ENCODE measurements at places on chromosomes 1 and 21. TPM values are rescaled to one million over a fixed set of nuclear protein-coding genes. Genes with fewer than 3 reads are reported as not detected.

DNA sequence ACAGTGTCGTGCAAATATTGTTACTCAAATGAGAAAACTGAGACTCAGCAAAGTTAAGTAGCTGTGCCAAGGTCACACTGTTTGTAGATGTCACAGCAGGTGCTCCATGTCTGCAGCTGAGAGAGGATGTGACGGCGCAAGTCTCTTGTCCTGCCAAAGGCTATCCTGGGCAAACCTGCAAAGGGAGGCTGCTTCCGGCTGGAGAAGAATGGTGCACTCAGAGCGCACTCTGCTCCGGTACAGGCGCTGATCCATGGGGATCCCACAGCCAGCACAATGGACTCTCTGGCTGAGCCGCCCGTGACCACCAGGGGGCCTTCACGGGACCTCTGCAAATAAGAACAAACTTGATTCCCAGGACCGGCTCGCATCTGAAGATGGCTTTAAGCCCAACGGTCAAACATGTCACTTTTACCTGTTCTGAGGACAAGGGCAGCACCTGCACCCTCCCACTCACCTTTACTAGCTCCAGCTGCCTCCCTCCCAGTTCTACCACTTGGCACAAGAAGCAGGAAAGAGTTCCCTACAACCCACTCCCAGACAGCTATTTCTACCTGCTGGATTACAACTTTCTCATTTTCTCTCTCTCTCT, 21.9 kb downstream of the RD3 start:
- DNase-seq = peak; percentile 69

DNA sequence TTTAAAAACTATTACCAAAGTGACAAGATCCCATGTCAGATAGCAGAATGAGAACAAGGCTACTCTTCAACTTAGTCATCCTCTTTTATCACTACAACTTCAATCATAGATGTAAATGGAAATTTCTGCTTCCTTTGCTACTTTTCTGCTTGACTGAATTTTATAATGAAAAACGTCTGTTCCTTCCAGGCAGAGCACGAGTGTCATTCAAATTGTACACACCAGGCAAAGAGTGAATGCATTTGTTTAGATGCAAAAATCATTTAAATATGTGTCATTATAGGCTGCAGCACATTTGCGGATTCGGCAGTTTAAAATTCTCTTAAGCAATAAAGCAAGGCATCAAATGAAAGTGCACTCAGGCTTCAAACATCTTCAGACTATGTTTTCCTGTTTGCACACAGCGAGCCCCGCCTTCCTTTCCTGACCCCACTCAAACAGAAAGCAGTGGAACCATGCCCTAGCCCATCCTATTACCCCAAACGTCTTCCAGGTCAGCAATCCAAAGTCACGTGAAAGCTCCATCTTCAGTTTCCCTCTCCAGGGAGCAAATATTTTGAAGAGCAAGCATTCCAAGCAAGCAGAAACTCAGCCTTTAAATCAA, 99.6 kb downstream of the APP start:
- peak; percentile 29 for DNase-seq

GRCh38 chr1:221925947-221926346, 184.1 kb upstream of the DUSP10 start:
- no peak for DNase-seq

Gene MATN1
- not detected for total RNA-seq

DNA sequence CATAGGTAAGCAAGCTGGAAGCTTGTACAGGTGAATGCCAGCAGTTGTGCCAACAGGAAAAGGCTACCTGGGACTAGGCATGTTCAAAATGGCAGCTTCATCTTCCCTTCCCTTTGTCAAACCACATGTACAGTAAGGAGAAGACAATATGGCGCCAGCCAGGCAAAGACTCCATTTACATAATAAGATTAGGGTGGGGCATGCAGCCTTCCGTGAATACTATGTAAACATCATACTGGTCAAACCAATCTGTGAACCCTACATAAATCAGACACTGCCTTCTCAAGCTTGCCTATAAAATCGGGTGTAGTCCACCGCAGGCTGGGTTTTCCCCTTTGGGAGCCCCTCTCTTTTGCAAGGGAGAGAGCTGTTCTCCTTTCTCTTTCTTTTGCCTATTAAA, 24.6 kb downstream of the ATF3 start:
- no peak for DNase-seq

DNA sequence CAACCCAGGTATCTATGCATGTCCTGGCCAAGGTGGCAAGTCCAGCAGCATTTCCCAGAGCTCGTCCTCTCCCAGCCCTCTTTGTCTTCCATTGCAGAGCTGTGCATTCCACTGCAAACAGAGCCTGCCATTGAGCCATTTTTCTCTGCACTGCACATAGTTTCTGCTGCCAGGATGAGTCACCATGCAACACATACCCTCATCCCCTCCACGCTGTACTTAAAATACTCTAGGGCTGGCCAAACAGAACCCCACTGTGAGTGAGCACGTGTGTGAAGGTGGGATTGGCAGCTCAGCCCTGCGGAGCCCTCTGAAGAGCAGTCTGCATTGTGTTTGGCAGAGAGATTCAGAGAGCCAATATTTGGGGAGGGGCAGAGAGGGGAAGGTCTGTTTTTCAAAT, 3.9 kb upstream of the ATP1B1 start:
- peak; percentile 64 for DNase-seq

DNA sequence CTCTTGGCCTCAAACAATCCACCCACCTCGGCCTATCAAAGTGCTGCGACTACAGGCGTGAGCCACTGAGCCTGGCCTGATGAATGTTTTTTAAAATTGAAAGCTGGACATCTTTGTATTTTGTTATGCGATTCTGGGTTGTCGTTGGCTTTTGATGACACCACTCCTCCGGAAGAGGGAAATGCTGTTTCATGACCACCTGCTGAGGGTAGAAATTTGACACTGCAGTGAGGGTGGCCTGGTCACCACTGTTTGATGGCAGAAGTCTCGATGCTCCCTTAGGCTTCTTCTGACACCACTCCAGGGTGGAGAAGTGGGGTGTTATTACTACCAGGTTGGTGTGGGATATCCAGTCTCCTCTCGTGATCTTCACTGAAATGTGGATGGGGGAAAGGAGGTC, 357.2 kb downstream of the RGS7 start:
- no peak for DNase-seq

Gene OR10Z1
- total RNA-seq = not detected

Gene DENND2D
- total RNA-seq = 23.7 TPM

DNA sequence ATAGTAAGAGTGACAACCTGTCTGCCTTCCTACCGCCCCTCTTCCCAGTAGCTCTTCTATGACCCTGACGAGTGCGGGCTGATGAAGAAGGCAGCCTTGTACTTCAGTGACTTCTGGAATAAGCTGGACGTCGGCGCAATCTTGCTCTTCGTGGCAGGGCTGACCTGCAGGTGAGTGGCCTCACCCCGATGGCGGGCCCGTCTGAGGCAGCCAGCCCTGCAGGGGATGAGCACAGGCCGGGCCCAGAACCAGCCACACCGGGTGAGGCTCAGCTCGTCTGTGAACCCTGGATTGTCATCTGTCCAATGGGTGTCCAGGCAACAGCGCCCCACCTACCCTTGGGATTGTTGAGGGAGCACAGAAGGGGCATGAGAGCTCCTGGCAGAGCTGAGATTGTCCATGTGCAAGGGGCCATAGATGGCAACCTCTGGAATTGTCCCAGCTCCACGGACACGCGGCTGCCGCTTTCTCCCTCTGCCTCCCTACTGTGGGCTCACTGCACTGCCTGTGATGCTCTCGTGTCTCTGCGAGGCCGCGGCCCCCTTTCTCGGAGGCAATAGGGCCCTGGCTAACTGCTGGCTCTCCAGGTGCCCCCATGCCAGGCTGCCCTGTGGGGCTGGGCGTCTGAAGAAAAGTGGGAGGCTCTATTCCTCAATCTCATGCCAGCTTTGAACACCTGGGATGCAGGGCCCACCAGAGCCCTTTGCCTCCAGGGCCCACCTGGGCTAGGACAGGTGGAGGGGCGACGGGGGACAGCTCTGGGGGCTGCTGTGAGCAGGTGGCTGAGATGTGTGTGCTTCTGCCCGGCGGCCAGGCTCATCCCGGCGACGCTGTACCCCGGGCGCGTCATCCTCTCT, 50.0 kb upstream of the LRRC3 start:
- DNase-seq = no peak

DNA sequence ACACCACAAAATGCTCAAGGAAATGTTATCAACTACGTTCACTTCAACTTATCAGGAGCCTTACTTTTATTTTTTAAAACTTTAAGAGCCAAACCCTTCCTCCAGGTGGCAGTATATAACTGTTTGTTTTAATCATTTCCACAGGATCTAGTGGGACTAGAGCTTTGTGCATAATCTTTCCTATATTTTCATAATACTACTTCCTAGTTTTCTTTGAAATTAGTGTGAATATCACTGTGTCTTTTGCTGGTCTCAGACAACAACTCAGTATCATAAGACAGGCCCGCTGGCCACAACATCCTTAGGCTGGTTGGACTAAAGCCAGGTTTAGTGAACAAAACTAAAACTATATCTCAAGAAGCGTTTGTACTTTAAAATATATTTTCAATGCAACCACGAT, 145.5 kb downstream of the TIAM1 start:
- DNase-seq = peak; percentile 54

Gene KCNN3
- total RNA-seq = not detected

Gene C8B
- not detected for total RNA-seq

DNA sequence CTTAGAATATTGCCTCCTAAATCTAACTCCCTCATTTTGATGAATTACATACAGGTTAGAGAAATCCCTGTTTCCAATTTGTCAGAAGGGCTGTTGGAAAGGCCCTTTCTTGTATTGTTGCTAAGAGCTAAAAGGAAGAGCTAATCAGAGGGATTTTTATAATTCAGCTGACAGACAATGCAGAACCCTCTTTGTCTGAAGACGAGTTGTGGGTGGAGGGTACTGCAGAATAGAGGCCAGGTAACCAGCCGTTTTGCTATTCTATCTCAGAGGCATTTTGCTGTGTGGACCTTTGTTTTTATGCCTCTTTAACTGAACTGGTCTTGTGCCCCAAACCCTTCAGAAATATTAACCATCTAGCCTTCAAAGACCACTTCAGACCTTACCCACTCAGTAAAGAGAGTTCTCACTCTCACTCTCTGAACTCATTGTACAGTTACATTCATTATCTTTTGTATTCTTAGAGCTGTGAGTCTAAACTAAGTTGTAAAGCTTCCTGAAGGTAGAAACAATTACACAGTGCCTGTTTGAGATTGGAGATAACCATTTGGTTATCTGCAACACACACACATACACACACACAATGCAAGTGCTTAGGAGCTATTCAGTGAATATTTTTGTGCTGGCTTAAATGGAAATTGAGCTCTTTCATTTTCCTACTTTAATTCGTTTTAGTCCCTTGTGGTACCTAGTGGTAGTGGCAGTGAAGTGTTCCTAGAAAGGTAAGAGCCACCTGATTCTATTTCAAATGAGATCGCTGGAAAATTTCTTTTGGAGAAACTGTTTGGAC, 19.7 kb downstream of the KPNA6 start:
- no peak for DNase-seq

Gene ATAD3B
- total RNA-seq = 19.2 TPM

DNA sequence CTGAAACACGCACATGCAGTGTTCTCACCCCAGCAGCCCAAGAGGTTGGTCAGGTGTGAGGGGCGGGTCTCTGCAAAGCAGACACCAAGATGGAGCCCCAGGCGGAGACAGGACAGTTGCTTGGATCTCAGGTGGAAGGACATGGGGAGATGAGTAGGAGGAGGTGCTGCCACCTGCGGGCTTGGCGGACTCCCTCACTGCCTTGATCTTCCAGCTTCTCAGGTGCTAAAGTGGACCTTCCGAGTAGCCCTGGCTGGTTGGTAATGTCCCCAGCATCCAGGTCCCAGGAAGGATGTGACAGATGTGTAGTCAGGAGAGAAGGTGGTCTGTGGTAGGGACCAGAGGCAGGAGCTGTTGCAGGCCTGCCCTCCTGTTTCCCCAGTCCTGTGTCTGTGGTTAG, 114.1 kb downstream of the AJAP1 start:
- no peak for DNase-seq

DNA sequence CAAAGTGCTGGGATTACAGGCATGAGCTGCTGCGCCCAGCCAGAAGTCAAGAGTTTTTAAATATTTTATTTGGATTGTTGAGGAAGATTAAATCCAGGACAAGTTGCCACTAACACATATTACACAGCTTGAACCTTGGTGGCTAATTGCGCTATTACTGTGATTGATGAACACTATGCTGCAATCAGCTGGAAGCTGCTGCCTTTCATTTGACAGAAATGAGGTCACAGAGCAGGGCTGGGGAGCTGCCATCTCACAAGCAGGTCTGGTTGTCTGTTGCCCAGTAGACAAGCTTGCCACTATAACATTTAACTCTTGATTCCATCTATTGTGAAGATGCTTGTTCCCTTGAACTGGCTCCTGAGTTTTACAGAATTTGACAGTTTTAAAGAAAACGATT, 37.4 kb upstream of the NRDC start:
- DNase-seq = no peak

- no peak for DNase-seq
These were observed 62.1 kb upstream of the NRIP1 start for GRCh38 chr21:15126948-15127347.

GRCh38 chr1:184368354-184368753, 18.5 kb upstream of the C1orf21 start:
- DNase-seq = no peak

GRCh38 chr1:156103521-156103947, 11.0 kb upstream of the LMNA start:
- DNase-seq = peak; percentile 62

DNA sequence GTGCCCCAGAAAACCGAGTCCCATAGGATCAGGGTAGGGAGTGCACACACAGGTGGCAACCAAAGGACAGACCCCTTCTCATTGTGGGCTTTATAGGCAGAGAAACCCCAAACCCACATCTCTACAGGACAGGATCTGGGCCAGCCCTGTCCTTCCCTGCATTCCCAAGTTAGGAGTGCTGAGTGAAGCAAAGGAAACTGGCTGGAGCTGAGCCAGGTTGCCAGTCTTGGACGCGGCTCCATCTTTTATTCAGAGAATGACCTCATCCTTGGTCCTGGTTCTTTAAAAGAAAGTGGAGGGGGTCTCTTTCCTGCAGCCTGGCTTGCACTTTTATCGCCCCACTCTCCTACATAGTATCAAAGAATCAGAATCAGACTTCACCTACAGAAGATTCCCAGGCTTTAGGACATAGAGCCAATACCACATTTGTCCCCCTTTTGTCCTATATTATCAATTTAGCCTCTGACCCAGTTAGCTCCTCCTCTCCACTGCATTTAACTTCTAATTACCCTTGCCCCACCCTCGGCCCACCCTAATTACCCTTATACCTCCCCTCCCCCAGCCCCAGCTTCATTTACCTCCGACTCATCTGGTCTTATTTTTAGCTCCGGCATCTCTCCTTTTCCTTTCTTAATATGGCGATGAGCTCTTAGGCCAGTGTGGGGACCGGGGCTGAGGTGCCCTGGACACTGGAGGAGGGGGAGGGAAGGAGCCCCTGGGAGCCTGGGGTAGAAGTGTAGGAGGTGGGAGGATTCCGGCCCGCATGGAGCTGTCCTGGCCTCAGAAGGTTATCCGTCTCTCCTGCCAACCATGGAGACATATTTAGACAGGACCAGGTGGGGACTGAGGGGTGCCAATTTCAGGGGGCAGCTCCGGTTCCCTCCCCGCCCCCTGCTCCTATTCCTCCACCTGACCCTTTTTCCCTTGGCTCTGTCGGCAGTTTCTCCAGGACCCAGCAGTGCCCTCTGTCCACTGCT, at the start of gene CASQ1:
Gene CASQ1, plus strand, starts transcription at position 927 of the 977 bp plus-strand sequence. CDS start 177 bp downstream, outside the sequence.
- peak; percentile 28 for DNase-seq
